ENCODE measurements at places on chromosomes 16 and 17. TPM values are rescaled to one million over a fixed set of nuclear protein-coding genes. Genes with fewer than 3 reads are reported as not detected.

IL17C gene
- not detected for polyA plus RNA-seq

CES5A gene
- not detected for polyA plus RNA-seq

ZG16 gene
- polyA plus RNA-seq, result not detected

SLC38A7 gene
- 18.2 TPM for polyA plus RNA-seq

YBX2 gene
- 0.57 TPM for polyA plus RNA-seq

CIITA gene
- not detected for polyA plus RNA-seq

PDIA2 gene
- 0.52 TPM for polyA plus RNA-seq

ZP2 gene
- not detected for polyA plus RNA-seq

KRT9 gene
- not detected for polyA plus RNA-seq

C1QL1 gene
- 8.5 TPM for polyA plus RNA-seq

TEX19 gene
- 0.55 TPM for polyA plus RNA-seq

OR1A1 gene
- not detected for polyA plus RNA-seq

ATP2A1 gene
- 1.5 TPM for polyA plus RNA-seq

DNA sequence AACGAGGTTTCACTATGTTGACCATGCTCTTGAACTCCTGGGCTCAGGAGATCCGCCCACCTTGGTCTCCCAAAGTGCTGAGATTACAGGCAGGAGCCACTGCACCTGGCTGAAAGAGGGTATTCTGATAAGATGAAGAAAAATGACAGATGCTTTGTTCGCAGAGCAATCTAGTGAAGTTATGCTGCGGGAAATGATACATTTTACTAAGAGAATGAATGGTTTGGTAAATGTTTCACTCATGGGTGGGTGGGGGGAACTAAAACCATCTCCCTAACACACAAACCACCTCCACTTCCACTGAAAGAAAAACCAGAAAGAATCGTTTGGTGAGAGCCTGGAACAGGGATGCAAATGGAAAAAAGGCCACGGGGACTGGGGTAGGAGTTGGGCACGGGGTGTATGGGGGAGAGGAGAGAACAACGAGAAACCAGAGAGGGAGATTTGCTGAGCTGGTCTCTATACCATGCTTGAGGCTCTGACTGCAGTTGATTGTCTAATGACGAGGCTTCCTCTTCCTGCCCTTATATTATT, 19.0 kb upstream of the XYLT2 start:
- no peak for DNase-seq

DNA sequence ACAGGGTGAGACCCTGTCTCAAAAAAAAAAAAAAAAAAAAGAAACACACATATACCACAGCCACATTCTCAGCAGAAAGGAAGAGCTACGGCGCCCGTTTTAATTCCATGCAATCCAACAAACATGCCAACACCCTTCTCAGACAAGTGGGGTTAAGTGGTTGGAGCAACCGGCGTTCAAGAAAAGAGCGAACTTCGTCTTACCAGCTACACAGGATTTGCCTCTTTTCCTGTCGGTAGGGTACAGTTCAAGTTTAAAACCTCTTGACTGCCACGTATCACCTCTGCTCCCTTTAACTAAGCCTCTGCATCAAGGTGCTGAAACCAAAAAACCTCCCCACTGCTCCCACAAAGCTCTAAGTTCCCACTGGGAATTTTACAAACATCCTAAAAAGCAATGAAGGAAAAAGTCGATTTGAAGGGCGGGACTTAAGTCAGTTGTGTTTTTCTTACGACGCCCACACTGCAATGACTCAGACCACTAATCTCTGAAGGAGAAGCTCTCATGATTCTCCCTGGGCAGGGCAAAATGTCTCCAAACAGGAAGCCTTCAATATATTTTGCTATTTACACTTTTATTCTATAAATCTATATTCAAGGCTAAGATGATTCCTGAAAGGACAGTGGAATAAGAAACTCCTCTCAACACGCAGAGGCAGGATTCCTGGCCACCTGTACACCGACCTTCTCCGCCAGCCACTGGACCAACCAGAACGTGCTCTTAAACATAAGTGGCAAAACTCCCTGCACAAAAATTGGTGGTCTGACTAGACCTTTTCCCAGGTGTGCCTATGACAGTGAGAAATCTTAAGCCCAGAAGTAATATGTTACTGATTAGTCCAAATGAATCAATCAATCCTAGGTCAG, 18.8 kb downstream of the SRP68 start:
- peak; percentile 45 for DNase-seq

DNA sequence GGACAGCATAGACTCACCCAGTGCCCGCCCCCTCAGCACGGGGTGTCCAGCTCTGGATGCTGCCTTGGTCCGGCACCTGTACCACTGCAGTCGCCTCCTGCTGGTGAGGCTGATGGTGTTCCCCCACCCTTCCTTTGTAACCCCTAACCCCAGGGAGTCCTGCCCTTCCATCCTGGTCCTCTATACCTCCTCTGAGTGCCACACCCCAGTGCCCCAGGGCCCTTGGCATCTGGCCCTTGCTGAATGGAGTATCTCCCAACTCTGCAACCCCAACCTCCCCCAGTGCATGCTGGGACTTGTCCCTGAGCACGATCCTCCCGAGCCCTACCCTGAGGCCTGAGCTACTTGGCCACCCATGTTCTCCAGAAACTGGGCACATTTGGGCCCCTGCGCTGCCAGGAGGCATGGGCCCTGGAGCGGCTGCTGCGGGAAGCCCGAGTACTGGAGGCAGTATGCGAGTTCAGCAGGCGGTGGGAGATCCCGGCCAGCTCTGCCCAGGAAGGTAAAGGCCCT, 15.8 kb downstream of the RIPOR1 start:
- DNase-seq, result no peak

- no peak for DNase-seq
These were observed 16.0 kb downstream of the CEP112 start for GRCh38 chr17:66175892-66176291.

GRCh38 chr16:4691666-4692412, 1.5 kb upstream of the NUDT16L1 start:
- no peak for DNase-seq

DNA sequence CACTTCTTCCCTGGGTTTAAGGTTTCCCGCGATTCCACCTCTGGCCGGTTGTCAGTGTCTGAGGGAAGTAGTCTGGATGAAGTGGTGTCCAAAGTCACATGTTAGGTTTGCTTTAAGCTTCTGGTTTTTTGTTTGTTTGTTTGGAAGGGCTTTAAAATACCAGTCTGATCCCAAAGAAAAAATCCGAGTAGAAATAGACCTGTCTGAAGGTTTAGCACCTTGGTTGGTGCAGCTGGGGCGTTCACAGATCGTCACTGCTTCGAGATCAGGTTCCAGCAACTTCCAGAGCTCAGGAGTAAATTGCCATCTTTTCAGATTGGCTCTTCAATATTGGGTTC, 567 bp downstream of the TMEM97 start:
- no peak for DNase-seq

GRCh38 chr17:2057760-2058585, 3.1 kb downstream of the HIC1 start:
- DNase-seq, result no peak

GRCh38 chr17:21246698-21247097, 6.5 kb downstream of the NATD1 start:
- DNase-seq, result no peak

GRCh38 chr17:44960691-44961090, 7.4 kb downstream of the C1QL1 start:
- DNase-seq, result peak; percentile 32

GRCh38 chr17:45361976-45362375, 45.2 kb upstream of the MAP3K14 start:
- DNase-seq, result no peak

DNA sequence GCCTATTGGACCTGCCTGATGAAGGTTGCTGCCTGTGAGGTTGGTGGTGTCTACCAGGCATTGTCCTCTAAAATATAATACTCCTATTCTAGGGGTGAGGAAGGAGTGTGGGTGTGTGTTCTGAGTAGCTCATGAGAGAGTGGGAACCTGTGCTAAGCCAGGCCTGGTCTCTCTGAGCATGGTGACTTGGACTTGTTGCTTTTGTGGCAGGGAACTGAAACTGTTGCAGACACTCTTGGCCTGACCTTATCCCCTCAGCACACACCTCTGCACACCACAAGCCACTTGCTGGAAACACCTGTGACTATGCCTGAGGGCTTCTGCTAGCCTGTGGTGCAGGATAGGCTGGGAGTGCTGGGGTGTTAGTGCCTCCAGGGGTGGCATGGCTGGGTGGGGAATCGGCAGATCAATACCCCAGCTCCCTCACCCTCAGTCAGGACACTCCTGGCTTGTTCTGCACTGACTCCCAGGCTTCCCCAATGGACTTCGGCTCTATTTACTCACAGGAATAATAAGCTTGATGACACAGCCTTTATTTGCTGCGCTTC, 29.9 kb downstream of the PLCG2 start:
- no peak for DNase-seq

- DNase-seq, result no peak
These were observed 13.4 kb downstream of the ITGAL start for GRCh38 chr16:30485818-30486436.

- DNase-seq, result no peak
These were observed 58.7 kb downstream of the PITPNC1 start for GRCh38 chr17:67435786-67436185.

GRCh38 chr17:50137042-50137441, 7.1 kb upstream of the SAMD14 start:
- no peak for DNase-seq

DNA sequence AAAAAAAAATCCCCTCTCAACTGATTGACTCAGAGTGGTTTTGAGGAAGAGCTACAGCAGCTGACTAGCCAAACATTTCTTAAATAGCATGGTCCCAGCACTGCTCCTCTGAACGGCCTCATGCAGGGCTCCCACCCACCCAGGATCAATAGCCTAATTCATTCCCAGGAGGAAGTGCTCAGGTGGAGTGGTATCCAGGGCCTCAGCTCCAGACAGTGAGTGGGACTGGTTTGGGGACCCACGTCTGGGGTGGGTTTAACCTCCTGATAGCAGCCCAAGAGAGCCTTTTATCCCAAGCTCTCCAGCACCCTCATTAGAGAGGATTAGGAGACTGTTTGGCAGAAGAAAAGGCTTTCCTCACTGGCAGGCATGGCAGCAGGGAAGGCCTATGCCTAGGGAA, 68.5 kb upstream of the CDH5 start:
- no peak for DNase-seq

GRCh38 chr17:43360376-43360738, 38.4 kb upstream of the ARL4D start:
- peak; percentile 69 for DNase-seq

DNA sequence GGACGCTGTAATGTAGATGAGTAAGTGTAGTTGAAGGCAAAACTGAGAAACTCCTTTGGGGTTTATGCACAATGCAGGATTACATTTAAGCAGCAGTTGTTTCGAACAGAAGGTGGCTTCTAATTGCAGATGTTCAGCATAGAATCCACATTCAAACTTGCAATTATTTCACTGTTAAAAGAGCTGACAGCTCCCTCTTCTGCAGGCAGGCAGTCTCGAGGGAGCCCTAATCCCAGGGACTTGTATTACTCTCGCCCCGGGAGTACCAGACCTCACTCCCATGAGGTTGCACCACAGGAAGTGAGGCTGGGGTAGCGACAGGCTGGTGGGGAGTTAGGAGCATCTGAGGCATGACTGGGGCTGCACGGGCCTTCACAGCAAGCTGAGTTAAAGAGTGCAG, 484.3 kb upstream of the EEF2KMT start:
- DNase-seq, result no peak

GRCh38 chr17:15012351-15012980, 252.7 kb downstream of the PMP22 start:
- DNase-seq, result no peak

DNA sequence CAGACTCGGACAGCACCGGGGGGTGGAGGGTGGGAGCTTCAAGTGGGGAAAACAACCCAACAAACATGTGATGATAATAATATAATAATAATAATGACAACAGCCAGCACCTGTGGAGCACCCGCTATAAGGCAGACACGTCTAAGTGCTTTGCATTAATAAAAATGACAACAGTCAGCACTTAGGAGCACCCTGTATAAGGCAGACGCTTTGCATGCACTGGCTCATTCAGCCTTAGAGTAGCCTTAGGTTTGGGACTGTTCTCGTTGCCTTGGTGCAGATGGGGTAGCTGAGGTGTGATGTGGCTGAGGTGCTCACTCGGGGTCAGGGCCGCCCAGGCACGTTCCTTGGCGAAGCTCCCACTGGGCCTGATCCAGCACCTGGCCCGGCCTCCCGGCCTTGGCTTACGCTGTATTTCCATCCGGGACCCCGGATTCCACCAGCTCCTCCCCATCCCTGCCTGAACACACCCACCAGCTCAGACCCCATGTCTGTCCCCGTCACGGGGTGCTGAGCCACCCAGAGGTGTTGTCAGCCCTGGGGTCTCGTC, 144.0 kb upstream of the CIBAR2 start:
- no peak for DNase-seq

DNA sequence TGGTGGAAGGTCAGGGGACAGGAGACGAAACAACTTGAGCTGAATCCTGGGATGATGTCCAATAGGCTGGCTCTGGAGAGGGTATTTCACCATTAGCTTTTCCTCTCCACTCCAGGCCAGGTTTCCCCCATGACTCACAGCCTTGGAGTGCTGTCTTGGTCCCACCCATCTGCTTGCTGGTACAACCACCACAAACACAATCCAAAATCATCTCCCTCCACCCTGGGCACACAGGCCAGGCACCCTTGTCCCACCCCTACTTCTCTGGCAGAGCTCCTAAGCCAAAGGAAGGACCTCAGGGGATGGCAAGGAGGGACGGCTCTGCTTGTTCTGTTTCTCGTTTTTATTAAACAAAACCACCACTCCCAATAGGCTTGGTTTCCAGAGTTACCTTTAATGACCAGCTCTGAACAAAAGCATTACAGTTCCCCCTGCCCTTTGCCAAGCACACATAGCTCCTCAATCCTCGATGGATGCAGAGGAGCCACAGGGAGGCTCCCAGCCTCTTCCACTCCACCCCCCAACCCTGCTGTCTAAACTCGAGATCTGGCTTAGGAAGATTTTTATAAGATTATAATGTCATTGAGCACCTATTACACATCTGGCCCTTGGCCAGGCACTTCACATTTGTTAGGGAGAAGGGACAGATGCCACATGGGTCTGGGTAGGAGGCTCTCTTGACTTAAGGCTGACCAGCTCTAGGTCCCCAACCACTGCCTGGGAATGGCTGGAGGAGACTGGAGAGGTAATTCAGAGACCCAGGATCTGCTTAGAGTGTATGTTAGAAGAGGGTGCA, 13.3 kb downstream of the CAVIN1 start:
- peak; percentile 89 for DNase-seq

- no peak for DNase-seq
These were observed 11.4 kb downstream of the USP31 start for GRCh38 chr16:23137818-23138217.

DNA sequence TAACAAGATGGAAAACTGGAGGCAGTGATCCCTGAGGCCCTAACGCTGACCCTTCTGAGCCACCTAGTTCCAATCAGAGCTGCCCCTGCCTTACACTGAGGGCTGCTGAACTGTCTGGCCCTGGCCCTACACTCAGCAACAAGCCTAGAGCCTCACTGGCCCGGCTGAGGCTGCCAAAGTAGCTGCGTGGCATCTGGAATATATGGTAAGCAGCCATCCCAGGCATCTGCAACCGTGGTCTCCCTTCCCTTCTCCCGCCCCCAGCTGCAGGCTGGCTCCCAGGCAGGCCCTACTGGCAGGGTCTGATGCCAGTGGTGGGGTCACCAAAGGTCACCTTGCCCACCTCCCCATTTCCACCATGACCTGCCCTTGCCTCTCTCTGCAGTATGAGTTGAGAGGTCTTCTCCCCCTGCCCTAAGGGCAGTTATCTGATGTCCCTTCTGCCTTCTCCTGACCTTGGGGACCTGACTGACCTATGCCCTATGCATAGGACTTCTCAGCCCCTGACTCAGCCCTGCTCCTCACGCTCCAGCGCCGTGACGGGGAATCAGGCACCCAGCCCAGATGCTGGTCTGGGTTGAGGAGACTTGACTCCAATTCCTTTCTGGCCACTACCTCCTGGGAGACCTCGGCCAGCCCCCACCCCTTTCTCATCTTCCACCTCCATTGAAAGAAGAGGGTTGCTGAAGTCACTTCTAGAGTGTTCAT, 45.3 kb downstream of the CPNE2 start:
- DNase-seq, result no peak
